ENCODE measurements at places on chromosomes 1 and 21.

GRCh38 chr1:45971335-45971734, 161.1 kb downstream of the PIK3R3 start:
- no peak for DNase-seq

DNA sequence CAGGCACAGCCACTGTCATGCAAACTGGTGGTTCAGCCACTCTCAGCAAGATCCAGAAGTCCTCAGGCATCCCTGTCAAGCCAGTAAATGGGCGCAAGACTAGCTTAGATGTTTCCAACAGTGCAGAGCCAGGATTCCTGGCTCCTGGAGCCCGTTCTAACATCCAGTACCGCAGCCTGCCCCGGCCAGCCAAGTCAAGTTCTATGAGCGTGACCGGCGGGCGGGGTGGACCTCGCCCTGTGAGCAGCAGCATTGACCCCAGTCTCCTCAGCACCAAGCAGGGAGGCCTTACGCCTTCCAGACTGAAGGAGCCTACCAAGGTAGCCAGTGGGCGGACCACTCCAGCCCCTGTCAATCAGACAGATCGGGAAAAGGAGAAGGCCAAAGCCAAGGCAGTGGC, 46.6 kb upstream of the IPO9 start:
- no peak for DNase-seq

GRCh38 chr21:42746240-42746592, 92.8 kb downstream of the PDE9A start:
- DNase-seq = no peak

GRCh38 chr1:3774276-3774945, 1.9 kb downstream of the SMIM1 start:
- no peak for DNase-seq

DNA sequence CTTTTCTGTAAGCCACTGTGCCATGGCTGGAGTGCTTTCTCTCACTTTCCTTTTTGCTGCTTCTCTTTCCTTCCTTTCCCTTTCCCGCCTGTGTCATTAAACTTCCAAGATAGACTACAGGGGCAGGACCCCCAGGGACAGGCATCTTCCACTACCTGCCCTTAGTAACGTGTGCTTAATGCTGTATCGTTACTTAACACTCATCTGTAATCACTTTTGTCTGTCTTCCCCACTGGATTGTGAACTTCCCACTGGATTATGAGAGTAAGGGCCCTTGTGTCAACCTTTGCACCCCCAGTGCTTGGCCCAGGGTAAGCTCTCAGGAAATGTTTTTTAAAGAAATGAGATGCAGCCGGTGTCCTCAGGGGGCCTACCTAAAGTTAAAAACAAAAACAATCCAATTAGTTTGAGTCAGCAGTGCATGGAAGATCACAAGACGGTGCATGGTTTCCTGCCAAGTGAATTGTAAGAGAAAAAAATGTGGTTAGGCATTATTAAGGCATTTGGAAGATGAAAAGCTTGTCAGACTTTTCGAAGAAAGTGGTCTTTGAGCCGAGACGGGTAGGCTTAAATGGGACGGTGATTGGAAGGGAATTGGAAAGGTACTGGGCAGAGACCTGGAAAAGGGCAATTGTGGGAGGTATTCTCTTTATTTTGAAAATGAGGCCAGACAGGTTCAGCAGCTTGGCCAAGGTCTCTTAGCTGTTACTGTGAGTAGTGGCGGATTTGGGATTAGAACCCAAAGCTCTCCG, 958 bp downstream of the LYPLAL1 start:
- no peak for DNase-seq

DNA sequence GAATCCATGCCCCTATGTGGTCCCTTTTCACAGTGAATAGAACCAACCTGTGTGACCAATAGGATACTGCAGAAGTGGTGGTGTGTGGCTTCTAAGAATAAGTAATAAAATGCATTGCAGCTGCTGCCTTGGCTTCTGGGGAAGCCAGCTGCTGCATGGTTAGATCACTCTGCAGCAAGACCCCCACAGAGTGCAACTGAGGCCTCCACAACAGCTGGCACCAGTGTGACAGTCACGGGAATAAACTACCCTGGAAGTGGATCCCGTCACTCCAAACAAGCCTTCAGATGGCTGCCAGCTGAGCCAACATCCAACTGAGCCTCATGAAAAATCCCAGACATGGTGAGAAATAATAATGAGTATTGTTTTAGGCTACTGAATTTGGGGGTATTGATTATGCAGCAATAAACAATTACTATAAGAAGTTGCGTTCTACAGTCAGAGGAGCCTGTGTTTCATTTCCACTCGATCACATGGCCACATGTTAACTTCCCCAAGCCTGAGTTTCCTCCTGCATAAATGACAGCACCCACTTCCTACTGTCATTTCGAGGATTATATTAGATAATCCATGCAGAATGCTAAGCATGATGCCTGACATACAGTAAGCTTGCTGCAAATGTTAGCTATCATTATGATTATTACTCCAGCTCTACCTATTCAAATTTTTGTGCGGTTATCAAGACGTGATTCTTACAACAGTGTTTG, 20.8 kb upstream of the COG2 start:
- no peak for DNase-seq

DNA sequence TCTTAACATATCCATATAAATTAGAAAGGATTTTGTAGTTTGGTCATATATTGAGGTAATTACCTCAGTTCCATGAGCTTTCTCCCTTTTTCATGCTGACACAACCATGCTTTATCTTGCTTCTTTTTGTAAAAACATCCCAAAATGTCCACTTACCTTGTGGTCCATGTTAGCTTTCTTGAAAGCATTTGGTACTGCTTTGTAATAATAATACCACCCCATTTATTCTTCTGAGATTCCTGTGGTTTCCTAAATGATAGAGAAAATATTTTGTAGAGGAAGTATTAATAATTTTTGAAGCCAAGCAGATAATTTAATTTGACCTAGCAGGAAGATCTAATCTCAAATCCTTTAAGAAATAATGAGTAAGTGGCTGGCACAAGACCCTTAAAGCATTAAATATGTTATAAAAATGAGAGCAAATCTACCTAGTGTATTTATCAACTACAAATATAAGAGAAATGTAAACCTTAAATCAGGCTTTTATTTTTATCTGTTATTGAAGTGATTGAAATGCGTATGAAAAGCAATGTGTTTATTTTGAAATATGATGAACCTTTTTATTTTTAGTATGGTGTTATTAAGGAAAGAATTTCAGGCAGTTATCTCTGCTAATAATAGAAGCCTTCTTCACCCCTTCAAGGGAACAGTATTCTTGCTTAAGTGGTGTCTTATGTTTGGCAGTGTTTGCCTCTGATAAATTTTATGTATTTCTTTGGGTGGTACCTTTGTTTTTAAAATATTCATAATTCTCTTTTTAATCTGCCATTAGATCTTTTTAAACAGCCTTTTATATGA, 9.2 kb downstream of the PRKAA2 start:
- DNase-seq = no peak

DNA sequence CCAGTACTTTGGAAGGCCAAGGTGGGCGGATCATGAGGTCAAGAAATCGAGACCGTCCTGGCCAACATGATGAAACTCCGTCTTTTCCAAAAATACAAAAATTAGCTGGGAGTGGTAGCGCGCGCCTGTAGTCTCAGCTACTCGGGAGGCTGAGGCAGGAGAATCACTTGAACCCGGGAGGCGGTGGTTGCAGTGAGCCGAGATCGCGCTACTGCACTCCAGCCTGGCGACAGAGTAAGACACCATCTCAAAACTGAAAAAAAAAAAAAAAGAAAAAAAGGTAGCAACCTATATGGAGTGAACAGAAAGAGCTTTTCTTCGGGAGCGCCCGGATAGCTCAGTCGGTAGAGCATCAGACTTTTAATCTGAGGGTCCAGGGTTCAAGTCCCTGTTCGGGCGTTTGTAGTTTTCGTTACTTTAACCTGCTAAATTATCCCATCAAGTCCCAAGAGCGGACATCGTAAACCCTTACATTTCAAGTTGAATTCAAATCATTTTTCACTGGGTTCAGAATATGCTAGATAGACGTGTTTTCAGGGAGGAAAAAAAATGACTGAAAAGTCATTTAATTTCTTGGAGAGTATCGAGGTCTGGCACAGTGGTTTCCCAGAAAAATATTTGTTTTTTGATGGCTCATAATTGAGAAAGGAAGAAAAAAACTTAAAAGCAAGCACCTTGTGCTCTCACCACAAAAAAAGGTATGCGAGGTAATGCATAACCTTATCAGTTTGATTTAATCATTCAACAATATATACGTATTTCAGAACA, 9.8 kb upstream of the MDM4 start:
- DNase-seq = no peak

DNA sequence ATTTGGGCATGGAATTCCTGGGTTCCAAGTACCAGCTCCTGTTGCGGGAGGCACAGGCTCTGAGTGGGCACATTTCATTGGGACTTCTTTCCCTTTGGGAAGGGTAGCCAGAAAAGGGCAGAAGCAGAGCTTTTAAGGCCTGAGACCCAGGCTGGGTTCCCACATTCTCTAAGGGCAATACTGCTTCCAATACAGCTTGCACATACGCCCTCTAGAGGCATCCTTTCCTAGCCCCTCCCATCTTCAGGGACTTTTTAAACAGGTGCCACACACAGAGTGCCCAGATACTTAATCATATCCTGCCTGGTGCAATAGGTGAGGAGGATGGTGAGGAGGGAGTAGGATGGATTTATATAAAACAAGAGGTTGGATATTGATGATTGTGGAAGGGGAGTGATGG, 5.7 kb downstream of the GPR88 start:
- no peak for DNase-seq

- no peak for DNase-seq
These were observed 3.6 kb upstream of the PLEKHG5 start for GRCh38 chr1:6495041-6495441.

DNA sequence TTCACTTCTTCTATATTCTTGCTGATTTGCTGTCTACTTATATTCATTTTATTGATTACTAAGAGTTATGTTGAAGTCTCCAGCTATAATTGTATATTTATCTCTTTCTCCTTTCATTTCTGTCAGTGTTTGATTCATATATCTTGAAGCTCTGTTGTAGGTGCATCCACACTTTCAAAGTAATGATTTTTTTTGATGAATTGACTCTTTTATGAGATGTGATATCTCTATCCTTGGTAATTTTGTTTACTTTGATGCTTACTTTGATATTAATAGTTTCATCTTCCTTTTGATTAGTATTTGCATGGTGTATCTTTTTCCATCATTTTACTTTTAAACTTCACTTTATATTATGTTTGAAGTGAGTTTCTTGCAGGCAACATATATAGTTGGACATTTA, 110.8 kb downstream of the XPR1 start:
- DNase-seq = no peak

DNA sequence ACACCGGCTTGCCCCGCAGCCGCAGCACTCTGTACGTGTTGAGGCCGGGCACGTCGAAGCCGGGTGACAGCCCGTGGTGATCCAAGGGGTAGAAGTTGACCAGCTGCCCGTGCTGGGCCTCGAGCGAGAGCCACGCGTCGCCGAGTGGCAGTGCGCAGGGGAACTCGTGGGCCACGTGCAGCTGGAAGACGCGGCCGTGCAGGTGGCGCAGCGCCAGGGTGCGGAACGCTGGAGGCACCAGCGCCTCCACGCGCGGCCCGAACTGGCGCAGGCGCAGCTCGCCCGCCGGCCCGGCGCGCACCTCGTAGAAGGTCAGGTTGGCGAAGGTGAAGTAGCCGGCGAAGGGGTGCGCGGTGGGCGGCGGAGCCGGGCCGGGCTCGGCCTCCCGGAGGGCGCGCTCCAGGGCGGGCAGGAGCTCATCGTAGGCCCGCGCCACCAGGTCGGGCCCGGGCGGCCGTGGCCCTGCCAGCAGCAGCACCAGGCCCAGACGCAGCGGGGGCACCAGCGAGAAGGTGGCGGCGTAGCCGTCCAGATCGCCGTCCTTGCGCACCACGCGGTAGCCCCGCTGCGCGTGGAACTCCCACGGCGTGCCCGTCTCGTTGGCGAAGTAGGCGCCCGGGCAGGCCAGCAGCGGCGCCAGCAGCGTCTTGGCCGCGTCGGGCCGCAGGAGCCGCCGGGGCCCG, 19.5 kb downstream of the LACTBL1 start:
- DNase-seq = no peak

GRCh38 chr1:234478152-234478480, 863 bp downstream of the TARBP1 start:
- peak; percentile 57 for DNase-seq

GRCh38 chr1:51966559-51966958, 23.9 kb downstream of the RAB3B start:
- no peak for DNase-seq

- DNase-seq = no peak
These were observed 927 bp downstream of the UAP1 start for GRCh38 chr1:162562470-162562828.

DNA sequence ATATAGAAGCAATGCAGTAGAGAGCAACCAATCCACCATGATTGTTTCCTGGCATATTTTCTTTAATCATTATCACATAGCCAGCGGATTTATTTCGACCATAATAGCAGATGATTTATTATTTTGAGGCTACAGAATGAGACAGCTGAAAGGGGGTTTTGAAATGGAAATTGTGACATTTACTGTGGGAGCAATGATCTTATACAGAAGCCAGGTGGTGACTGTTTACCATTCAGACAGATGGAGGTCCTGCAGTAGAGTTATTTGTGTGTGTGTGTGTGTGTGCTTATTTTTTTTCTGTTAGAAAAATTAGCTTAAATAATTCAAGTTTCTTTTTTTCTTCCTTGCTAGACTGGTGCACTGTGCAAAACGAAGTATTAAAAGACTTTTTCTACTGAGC, 1784.5 kb downstream of the MRPL39 start:
- no peak for DNase-seq

DNA sequence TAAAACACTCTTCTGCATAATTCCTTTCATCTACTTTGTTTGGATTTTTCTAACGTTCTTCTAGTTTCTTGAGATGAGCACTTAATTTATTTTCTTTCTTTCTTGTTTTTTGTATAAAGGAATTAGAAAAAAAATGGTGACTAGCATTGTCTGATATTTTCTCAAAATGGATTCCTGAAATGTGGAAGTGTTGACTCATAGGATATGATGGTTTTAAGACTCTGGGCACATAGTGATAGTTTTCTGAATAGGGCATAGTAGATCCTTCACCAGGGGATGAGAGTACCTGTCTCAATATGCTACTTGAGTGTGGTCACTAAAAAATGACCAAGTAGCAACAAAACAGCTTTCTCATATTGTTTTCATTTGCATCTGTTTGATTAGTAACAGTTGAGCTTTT, 100.9 kb downstream of the PEX14 start:
- DNase-seq = no peak

DNA sequence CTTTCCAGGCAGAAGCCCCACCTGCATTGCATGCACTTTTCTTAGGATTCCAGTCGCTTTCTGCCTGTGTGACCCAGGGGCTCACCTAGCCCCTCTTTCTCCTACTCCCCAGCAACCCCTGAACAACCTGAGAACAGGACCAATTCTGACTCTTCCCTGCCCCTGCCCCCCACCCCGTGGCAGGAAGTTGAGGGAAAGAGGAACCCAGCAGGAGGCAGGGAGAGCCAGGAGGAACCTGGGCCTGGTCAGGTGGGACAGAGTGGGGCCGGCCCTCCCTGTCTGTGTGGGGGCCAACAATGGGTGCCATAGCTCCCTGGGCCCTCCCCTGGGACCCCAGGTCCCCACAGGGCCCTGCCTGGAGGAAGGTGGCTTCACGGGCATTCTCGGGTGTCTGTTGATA, 6.1 kb downstream of the BMP8A start:
- DNase-seq = no peak

- no peak for DNase-seq
These were observed 282.2 kb downstream of the RRAGC start for GRCh38 chr1:38577385-38577784.
